ENCODE measurements at places on chromosomes 1 and 21.

GRCh38 chr1:147567594-147568381, 26.5 kb downstream of the BCL9 start:
- no peak for DNase-seq

DNA sequence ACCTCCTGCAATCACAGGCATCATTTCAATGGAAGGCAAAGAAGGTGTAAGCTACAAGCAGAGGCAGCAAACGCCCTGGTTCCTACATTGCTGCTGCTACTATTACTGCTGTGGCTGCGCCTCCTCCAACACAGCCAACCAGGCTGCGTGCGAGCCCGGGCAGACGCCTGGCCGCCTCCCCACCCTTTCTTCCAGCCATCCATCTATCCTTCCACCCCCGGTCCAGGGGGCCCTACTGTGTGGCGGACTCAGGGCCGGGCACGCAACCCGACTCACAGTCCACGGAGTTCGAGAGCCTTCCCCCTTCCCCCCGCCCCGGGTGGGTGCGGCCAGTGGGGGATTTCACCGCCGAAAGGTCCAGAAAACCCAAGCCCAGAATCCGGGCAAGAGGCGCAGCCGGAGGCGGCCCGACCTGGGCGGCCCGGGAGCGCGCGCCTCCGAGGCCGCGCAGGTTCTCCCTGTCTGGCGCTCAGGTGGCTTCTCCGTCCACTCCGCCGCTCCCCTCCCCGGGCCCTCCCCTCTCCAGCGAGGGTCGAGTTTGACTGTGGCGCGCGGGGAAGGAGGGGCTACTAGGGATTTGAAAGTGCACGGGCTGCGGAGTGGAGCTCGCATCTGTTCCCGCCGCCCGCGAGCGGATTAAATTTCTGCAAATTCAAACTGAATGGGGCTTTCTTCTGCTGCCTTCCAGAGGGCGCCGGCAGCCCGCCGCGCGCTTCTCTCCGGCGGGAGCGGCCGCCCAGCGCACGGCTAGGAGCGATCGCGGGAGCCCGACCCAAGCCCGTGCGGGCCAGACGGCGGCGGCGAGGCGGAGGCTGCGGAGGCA, at the start of gene HUNK:
Gene HUNK (plus strand): TSS at position 569 of the 823 bp plus-strand sequence. CDS start 655 bp downstream, outside the sequence.
- no peak for DNase-seq

- no peak for DNase-seq
These were observed 248.3 kb upstream of the CAMK1G start for GRCh38 chr1:209335178-209335577.

GRCh38 chr1:212678456-212679410, 20.9 kb downstream of the BATF3 start:
- no peak for DNase-seq

DNA sequence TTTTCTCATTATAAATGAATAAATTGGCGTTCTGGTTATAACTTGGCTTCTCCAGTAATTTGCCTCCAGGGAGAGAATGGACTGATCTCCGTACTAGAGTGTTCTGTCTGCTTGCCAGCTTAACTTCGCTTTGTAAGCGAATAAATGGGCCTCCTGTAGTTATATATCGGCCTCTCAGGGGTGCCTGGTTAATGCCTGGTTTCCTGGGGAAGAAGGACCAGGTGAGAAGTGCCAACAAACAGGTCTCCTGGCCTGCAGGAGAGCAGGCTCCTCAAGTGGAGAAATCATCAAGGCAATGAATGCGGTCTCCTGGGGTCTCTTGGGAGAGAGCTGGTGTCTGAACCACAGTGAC, 107.4 kb upstream of the SERBP1 start:
- no peak for DNase-seq

- DNase-seq = no peak
These were observed 160.9 kb downstream of the GABPA start for GRCh38 chr21:25895565-25896205.

DNA sequence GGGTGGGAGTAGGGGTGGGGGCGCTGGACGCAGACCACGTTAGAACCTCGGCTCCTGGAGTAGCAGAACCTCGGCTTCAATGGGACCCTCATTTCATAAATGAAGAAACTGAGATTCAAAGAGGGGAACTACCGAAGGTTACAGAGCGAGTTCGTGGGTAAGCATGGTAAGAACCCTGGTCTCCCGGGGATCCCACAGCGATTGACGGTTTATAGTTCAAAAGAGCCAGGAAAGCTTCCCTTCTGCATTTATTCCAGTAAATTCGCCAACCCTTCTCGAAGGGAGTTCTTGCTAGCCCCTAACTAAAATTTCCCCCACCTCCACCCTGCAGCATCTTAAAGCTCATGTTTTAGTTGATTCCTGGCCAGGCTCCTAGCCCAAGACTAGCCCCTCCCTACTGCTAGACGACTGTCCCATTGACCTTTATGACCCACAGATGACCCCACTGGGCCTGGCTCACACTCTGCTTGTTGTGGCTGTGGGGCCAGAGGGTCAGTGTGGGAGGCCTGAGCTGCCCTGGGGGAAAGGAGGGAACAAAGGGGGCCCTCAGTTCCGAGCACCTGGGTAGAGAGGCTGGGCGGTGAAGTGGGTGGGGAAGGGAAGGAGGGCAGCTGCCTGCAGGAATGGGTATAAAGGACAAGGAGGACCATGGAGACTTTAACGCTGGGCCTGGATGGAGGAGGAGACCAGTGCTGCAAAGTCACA, 558 bp upstream of the KIF21B start:
- DNase-seq = no peak

DNA sequence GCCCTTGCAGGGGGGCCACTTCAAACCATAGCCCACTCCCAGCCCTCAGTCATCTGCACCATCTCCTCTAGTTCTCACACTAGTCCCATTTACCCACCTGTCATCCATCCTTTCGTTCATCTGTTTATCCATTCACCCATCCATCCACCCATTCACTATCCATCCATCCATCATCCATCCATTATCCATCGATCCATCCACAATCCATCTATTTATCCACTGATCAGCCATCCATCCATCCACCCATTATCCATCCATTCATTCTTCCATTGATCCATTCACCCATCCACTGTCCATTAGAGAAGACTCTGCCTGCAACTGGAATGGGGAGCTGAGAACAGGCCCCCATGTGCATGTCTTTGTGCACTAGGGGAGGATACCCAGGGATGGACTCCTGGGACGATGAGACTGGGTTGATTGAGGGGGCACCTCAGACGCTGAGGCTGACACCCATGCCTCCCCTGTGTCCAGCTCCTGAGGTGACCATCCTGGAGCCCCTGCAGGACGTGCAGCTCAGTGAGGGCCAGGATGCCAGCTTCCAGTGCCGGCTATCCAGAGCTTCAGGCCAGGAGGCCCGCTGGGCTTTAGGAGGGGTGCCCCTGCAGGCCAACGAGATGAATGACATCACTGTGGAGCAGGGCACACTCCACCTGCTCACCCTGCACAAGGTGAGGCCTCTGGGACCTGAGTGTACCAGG, 97.9 kb downstream of the TRIM11 start:
- no peak for DNase-seq

DNA sequence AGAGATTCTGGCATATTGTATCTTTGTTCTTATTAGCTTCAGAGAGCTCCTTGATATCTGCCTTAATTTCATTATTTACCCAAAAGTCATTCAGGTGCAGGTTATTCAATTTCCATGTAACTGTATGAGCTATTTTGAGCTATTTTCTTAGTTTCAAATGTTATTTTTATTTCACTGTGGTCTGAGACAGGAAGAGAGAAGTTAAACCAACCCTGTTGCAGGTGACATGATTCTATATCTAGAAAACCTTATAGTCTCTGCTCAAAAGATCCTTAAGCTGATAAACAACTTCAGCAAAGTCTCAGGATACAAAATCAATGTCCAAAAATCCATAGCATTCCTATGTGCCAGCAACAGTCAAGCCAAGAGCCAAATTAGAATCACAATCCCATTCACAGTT, 1644.0 kb upstream of the B3GALT2 start:
- no peak for DNase-seq

DNA sequence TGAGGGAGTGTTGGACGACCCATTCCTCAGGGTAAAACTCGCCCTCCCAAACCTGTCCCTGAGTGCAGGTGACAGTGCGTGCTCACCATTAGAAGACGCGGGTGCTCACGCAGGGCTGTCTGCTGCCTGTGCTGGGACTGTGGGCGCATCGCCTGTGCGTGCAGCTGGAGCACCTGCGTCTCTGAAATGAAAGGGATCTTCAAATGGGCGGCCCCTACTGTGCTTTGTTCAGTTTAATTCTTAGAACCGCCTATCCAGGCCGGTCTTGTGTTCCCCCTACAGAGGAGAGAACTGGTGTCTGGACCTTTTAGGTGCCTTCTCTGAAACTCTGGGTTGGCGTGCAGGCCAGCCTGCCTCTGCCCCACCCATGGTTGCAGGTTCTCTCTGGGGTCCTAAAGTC, 125.8 kb downstream of the PCBP3 start:
- DNase-seq = no peak

GRCh38 chr1:191530928-191531327, 627.3 kb upstream of the RGS18 start:
- no peak for DNase-seq

- DNase-seq = no peak
These were observed 74.1 kb upstream of the PLXNA2 start for GRCh38 chr1:208318150-208318734.

- DNase-seq = peak; percentile 81
These were observed 23.6 kb downstream of the GPA33 start for GRCh38 chr1:167066333-167067122.

DNA sequence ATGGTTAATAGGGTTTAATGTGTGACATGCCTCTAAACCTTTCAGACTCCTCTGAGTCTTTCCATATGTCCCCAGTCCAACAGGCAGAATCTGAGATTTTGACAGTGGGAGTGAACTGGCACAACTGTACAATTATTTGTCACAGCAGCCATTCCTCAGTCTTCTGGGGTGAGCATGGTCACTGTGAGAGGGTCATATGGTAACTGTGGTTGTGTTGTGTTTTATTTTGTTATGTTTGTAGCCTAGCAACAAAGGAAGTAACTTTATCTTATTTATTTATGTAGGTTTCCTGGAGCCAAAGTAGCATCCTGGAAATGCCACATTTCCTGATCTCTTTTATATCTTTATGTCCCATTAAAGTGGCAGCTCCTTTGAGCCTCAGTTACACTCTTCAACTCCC, 1067.9 kb downstream of the TTLL7 start:
- DNase-seq = no peak

DNA sequence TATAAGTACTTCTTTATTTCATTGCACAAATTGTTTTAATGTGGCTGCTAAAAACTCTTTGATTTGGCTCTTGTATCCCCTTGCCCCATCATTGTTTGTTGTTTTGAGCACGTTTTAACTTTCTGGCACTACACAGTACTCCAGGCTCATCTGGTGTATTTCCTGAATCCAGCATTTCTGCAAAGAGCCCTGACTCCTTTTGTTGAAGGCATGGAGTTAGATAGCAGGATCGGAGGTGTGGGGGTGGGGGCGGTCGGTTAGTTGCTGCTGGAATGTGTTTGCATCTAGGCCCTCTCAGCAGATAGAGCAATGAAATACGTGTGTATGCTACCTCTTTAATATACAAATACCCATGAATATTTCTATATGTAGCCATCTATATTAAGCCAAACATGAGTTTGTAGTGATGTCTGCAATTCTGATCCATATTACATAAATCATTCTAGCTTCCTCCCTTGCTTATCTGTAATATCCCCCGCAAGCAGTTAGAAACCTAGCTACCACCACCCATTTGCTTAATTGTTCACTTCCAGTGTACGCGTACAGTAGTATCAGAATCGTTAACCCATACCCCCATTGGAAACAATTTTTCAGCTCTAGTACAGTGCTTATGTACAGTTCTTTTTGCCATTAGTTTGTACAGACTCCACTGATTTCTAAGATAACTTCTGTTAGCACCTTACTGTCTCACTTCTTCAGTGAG, 106.0 kb downstream of the NOS1AP start:
- DNase-seq = no peak

- no peak for DNase-seq
These were observed 24.9 kb downstream of the VANGL1 start for GRCh38 chr1:115666702-115667101.

- no peak for DNase-seq
These were observed 10.4 kb downstream of the TRABD2B start for GRCh38 chr1:47986761-47987200.

GRCh38 chr1:155474146-155474545, 88.5 kb downstream of the ASH1L start:
- DNase-seq = no peak

GRCh38 chr1:4718071-4718470, 63.7 kb downstream of the AJAP1 start:
- DNase-seq = no peak

DNA sequence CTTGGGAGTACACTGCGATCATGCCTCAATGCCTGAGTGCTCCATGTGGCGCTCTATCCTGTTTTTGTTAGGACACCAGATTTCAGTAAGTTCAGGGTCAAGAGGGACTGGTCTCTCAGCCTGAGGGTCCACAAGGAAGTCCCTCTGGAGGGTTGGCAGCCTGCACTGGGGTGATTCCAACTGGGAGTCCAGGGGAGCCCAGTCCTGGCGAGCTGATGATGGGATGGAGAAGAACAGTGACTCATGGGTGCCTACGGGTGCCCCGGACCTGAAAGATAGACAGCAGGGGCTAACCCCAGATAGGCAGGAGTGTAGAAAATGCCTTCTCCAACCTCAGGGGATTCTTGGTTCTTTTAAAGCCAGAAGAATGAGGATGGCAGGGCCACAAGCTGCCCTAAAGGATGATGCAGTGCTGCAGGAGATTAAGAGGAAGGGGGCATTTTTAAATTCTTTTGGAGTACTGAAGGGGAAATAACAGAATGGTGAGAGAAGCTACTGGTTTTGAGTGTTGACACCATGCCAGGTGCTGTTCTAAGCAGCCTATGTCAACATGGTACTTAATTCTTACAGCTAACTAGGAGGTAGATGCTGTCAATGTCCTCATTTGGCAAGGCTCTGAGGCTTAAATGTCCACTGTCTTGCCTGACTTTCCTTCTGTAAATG, 68.4 kb upstream of the TLR5 start:
- DNase-seq = no peak

DNA sequence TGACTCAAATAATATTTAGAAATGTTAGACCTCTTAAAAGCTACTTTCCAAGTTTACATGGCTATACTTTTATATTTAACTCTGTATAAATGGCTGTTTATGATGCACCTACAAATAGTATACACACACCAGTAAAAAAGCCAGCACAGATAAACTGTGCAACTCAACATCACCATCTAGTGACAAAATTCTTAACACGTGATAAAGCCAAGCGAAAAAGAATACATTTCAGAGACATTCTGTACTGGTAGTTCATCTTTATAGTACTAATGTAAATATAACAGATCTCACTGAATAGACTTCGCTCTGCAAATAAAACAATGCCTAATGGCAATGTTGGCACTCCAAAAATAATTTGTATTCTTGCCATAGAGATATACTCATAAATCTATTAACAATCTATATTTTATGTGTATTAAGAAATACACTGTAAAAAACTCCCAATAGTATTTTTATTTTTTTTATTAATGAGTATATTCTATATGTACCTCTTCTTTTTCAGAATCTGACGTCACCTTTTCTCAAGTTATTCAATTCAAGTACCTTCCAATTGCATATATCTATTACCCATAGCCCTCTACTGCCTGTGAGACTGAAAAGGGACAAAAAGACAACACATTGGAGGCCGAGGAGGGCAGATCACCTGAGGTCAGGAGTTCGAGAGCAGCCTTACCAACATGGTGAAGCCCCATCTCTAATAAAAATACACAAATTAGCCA, 100.2 kb downstream of the DPYD start:
- DNase-seq = no peak

GRCh38 chr1:58434181-58434580, 112.3 kb downstream of the OMA1 start:
- no peak for DNase-seq

Measured in stimulated activated CD8-positive, alpha-beta memory T cell treated with anti-CD3 and anti-CD28 coated beads, Interleukin-15, amount 100 ng/mL, for 24 hours (primary cell).